ENCODE measurements at places on chromosomes 1 and 21.

- H3K4me1 ChIP-seq, result no peaks in the 10 kb centered on the region
- no peak overlapping the region for H3K27ac ChIP-seq
- no peaks in the 10 kb centered on the region for H3K36me3 ChIP-seq
- DNase-seq, result no peak
- no peak overlapping the region for H3K4me3 ChIP-seq
These were observed 48.8 kb downstream of the DNM3 start for GRCh38 chr1:171890131-171890530.

GRCh38 chr21:37475186-37475868, 108.8 kb downstream of the DYRK1A start:
- peaks cover 3% of the 10 kb centered on the region for H3K4me1 ChIP-seq
- H3K4me3 ChIP-seq, result no peak overlapping the region
- no peaks in the 10 kb centered on the region for H3K27me3 ChIP-seq
- DNase-seq, result no peak
- H3K36me3 ChIP-seq, result no peaks in the 10 kb centered on the region

DNA sequence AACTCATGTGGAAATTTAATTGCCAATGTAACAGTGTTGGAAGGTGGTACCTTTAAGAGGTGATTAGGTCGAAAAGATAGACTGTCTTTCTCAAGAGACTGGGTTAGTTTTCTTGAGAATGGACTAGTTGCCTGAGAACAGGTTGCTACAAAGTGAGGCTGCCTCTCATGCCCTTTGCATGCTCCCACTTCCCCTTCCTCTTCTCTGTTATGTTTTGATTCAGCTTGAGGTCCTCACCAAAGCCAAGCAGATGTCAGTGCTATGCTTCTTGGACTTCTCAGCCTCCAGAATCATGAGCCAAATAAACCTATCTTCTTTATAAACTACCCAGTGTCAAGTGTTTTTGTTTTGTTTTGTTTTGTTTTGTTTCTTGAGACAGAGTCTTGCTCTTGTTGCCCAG, 187.0 kb upstream of the RUNX1 start:
- H3K4me3 ChIP-seq, result no peak overlapping the region
- no peaks in the 10 kb centered on the region for H3K4me1 ChIP-seq
- no peaks in the 10 kb centered on the region for H3K36me3 ChIP-seq
- DNase-seq, result no peak
- no peak overlapping the region for H3K27ac ChIP-seq

DNA sequence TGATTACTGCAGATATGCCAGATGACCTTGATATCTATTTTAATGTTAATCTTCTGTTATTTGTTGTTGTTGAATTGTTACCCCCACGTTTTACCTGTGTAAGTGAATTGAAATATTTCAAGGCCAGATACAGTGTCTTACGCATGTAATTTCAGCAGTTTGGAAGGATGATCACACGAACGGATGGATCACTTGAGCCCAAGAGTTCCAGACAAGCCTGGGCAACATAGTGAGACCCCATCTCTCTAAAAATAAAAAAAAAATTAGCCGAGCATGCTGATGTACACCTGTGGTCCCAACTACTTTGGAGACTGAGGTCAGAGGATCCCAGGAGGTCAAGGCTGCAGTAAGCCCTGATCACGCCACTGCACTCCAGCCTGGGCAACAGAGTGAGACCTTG, 32.2 kb downstream of the SDCCAG8 start:
- no peak for DNase-seq
- H3K27me3 ChIP-seq, result no peaks in the 10 kb centered on the region
- no peaks in the 10 kb centered on the region for H3K4me1 ChIP-seq
- no peak overlapping the region for H3K4me3 ChIP-seq

- no peak overlapping the region for H3K27ac ChIP-seq
- H3K27me3 ChIP-seq, result no peaks in the 10 kb centered on the region
- no peaks in the 10 kb centered on the region for H3K4me1 ChIP-seq
- no peak for DNase-seq
- no peaks in the 10 kb centered on the region for H3K36me3 ChIP-seq
These were observed 84.1 kb downstream of the GPR88 start for GRCh38 chr1:100622037-100622436.

All from prostate gland (tissue), 2 donors.